NCI-H1694 treated with DMSO at 0.1 percent for 48 hours (cell line): ENCODE measurements at places on chromosomes 16 and 17.

DNA sequence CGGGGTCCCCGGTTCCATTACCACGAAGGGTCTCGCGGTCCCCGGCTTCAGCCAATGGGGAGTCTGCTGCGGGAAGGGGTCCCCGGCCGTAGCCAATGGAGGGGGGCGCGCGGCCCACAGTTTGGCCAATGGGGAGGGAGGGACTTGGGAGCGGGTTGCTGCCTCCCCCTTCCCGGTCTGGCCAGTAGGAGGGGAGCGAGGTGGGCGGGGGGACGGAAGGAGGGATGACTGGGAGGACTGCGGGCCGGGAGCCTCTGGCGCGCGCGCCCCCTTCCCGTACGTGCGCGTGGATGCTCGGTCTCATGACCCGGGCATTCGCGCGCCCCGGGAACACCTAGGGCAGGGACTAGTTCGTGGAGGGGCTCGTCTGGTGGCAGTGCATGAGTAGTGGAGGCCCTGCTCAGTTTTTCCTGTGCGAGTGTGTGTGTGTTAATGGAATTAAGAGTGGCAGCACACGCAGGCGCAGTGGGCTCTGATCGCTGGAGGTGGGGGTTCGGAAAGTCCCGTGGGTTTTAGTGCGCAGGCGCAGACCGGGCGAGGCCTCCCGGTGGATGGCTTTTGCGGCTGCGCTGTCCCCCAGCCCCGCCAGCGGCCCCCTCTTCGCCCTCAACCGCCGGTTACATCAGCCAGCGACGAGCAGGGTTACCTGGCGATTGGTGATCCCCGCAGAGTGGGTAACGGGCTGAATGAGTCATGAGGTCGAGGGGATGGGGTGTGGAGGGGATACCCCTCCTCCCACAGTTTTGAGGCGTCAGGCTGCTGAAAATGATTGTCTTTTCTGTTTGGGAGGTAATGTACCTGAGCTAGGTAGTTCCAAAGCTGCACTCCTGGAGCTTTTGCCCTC, 1.3 kb downstream of the ATXN2L start:
- peak; percentile 88 for DNase-seq

- DNase-seq = peak; percentile 75
Observed at GRCh38 chr17:55238931-55239297, 25.8 kb upstream of the HLF start.

DNA sequence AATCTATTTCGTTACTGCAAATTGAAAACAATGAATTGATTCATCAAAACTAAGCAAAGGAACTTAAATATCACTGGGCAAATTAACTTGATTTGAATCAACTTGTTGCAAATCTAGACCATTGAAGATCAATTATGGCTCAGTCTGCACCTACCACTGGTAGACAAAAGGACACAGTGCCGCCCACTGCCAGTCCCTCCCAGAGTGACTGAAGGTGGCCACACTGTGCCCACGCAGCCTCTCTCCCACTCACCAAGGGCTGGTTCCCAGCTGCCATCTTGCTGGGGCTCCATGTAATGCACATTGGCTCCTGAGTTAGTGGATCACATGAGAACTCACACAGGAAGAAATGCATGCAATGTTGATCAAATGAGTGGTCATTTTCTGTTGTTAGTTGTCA, 78.1 kb downstream of the PLXDC1 start:
- no peak for DNase-seq

DNA sequence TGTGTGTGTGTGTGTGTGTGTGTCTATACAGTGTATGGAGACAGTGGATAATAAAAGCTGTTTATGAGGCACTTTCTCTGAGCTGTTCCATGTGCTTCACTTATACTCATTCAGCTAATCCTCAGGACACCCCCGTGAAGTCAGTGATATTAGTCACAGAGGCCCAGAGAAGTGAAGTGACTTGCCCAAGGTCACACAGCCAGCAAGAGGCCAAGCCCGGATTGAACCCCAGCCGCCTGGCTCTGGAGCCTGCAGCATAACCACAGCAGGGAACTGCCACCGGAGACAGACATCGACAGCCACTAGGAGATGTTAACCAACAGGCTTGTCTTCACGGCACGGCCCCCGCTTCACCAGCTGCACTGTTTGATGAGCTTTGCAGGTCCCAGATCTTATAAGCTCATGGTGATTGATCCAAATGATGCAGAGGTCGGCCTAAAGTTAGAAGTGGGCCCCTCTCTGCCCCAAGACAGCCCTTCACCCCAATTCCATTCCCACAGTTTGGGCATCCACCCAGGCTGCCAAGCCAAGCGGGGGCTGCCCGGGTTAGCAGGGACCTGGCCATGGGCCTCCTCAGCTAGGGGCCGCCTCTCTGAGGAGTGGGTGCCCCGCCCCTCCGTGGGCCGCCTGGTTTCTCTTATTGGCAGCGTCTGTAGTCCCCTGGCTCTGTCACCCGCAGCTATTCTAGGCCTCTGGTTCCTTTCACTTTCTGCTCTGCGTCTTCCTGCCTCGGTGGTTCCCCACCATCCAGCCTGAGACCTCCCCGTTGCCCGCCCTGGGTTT, 30.9 kb downstream of the SOCS1 start:
- no peak for DNase-seq

DNA sequence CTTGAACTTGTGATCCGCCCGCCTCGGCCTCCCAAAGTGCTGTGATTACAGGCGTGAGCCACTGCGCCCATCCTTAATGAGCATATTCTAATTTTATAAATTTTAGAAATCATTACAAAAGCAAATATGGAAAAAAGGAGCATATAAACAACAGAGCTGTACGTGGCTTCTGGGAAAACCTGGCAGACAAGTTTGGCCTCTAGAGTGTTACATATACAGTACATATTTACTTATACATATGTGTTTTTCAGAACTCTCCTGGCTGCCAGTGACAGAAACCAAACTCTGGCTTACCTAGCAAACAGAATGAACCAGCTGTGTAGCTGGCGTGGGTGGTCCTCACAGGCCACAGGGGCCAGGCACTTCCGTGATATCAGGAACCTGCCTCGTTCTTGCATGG, 10.1 kb downstream of the DRC3 start:
- no peak for DNase-seq

DNA sequence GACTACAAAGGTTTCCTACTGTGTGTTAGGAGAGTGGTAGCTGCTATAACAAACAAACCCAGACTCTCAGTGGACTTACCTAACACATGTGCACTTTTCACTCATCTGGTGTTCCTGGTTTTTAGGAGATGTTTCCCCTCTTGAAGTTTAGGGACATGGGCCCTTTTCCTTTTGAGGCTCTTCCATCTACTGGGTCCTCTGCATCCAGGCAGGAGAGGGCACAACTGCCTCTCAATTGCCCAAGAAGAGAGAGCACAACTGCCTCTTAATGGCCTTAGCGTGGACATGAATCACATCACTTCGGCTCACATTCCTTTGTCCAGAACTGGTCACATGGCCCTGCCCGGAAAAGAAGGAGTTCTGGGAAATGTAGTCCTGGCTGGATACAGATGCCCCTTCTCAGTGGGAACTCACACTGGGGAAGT, 9.8 kb upstream of the TNRC6C start:
- DNase-seq = no peak

- DNase-seq = no peak
Observed at GRCh38 chr16:64481497-64481896, 640.4 kb downstream of the CDH11 start.

DNA sequence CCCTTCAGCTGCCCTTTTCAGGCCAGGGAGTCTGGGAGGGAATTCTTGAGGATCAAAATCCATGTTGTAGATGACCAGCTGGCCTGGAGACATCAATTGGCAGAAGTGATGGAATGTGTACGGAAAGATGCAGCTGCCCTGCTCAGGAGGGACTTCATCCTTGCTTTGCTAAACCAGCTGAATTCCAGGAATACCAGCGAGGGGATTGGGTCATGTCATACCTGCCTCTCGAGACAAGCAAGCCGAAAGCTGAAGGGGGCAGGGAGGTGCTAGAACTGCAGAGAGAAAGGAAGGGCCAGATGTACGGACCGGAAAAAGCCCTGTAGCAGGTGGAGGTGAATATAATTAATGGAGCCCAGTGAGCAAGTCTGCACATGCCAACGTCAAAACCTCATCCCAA, 25.6 kb upstream of the NTN1 start:
- no peak for DNase-seq

DNA sequence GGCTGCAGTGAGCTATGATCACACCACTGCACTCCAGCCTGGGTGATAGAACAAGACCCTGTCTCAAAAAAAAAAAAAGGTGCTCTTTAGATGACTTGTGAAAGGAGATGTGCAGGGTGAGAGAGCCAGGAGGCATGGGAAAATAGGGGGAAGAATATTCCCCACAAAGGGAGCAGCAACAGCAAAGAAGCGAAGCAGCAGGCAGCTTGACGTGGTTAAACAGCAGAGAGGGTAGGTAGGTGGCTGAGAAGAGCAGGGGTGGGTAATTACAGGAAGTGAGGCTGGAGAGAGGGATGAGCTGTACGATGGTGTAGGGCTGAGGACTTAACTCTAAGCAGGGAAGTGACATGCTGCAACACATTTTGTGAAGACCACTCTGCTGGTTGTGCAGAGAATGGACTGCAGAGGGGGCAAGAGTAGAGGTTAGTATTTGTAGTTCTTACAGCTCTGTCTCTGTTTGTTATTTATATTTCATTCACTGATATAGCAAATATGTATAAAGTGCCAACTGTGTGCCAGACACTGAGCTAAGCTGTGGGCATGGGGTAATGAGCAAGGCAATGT, 1.6 kb downstream of the HEATR3 start:
- DNase-seq = peak; percentile 39
